ENCODE measurements at places on chromosomes 2 and 18. TPM values are rescaled to one million over a fixed set of nuclear protein-coding genes. Genes with fewer than 3 reads are reported as not detected.

Gene LCLAT1
- 14.5 TPM for total RNA-seq

Gene RFX8
- total RNA-seq = 1.2 TPM

Gene ROCK2
- total RNA-seq = 58.0 TPM

Gene CIB4
- not detected for total RNA-seq

Gene RGPD8
- total RNA-seq = 26.2 TPM

Gene SULT6B1
- total RNA-seq = not detected

Gene ARHGAP15
- total RNA-seq = 33.8 TPM

Gene TMEM178A
- total RNA-seq = 3.2 TPM

Gene LHCGR
- 1.5 TPM for total RNA-seq

Gene PROM2
- 9.4 TPM for total RNA-seq

Gene RESP18
- total RNA-seq = not detected

All from skin of body (tissue), 3 donors.